DMS 273 treated with DMSO at 0.1 percent for 48 hours (cell line): ENCODE measurements at places on chromosomes 3 and 15.

GRCh38 chr3:14256046-14256445 lies 77.4 kb downstream of the LSM3 start:
- DNase-seq = no peak

DNA sequence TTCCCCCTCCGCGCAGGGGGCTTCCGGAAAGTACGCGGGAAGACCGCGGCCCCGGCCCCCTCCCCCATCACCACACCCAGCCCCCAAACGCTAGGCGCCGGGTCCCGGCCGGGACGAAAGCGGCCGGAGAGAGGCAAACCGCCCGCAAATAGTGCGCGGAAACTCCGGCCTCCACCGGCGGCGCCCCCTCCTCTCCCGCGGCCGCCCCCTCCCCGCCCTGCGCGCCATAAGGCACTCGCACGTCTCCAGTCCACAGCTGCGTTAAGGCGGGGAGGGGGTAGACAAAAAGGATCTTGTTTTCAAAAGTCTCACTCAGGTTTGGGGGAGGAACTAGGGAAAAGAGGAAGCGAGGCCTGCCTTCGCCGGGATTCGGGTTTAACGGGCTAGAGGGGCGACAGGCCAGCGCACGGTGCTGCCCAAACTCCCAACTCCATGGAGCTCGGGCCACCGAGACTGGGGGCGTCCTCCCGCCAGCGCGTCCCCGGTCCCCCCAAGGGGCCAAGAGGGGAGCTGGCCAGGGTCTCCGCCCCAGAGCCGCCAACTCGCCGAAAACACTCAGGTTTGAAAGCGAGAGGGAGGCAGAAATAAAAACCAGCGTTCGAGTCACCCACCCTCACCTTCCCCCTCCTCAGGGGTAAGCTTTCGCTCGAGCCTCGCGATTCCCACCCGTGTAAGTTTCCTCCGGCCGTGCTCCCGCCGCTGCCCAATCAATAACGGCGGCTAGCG lies 1.8 kb downstream of the ANP32A start:
- no peak for DNase-seq

- DNase-seq = no peak
These were observed 200.3 kb downstream of the SLCO3A1 start for GRCh38 chr15:92053753-92054316.

GRCh38 chr3:146416366-146416765 lies 53.0 kb downstream of the PLSCR2 start:
- DNase-seq = no peak

DNA sequence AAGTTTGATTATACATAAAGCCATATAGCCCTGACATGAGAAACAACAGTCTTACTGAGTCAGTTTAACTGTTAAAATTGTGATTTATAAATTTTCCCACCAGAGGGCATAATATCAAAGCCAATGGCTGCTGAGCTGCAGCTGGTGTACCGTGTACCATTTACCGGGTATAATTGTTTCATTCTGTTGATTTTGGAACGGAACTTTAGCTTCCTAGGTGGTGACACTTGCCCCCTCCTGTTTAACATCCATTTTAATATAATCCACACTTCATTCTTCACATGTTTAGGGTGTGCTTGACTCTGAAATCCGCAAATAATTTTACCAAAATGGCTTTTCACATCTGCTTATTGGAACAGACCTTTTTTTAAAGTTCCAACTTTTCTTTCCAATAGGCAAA lies 72.8 kb downstream of the SLC9A9 start:
- no peak for DNase-seq

GRCh38 chr15:67032608-67033007 lies 32.8 kb upstream of the SMAD3 start:
- no peak for DNase-seq

DNA sequence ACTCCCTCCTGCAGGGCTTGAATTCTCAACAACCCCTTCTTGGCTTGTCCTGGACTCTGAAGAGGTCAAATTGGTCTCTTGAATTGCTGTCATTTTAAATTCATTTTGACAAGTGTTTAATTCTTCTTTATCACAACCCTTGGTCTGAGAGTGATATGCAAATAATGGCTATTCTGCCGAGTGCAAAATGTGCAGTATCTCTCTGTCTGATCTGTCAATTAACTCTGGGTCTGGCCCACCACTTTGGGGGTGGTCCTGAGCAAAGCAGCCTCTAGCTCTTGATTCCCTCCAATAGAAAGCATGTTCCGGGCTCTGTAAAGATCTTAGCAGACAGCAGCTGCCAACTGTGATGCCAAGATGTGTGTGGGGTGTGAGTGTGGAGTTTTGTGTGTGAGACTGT lies 2.2 kb upstream of the IGDCC3 start:
- DNase-seq = no peak

GRCh38 chr3:5466065-5466464 lies 278.6 kb downstream of the EDEM1 start:
- DNase-seq = no peak

GRCh38 chr3:9815986-9816385 lies 5.9 kb downstream of the TTLL3 start:
- no peak for DNase-seq

GRCh38 chr3:70531063-70531657 lies 218.7 kb upstream of the MDFIC2 start:
- DNase-seq = no peak

- DNase-seq = no peak
These were observed 465.2 kb upstream of the TPRG1 start for GRCh38 chr3:188706599-188706998.

DNA sequence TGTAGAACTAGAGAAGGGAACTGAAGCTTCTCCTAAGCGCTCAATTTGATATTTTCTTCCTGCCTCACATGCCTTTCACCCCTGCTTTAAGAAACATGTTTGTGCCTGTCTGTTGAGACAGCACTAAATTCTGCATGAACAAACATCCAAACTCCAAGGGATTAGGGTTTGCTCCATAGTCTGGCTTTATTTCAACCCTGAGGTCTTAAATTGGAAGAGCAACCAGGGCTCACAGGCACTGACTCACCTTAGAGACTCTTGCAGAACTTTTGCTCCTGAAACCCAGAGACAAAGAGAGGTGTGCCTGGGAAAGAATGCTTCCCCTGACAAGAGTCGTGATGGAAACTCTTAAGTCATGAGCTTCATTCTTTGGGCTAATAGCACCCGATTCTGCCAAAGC lies 393.9 kb upstream of the MCTP2 start:
- no peak for DNase-seq

DNA sequence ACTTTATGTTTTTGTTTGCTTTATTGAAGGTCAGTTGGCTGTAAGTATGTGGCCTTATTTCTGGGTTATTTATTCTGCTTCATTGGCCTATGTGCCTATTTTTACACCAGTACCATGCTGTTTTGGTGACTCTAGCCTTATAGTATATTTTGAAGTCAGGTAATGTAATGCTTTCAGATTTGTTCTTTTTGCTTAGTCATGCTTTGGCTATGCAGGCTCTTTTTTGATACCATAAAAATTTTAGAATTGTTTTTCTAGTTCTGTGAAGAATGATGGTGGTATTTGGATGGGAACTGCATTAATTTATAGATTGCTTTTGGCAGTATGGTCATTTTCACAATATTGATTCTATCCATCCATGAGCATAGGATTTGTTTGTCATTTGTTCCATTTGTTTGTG lies 63.5 kb upstream of the TTC14 start:
- DNase-seq = no peak

DNA sequence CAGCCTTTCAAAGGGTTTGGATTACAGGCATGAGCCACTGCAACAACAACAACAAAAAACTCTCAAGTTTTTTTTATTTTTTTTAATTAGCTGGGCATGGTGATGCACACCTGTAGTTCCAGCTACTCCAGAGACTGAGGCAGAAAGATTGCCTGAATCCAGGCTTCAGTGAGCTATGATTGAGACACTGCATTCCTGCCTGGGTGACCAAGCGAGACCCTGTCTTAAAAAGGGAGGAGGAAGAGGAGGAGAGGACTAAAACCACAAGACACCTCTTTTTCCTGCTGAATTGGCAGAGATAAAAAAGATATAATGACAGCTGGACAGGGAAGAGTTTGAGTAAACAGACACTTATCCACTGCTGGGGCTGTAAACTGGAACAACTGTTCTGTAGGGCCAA lies 22.7 kb upstream of the CHRNB4 start:
- DNase-seq = no peak

- DNase-seq = no peak
These were observed 115.1 kb downstream of the DNAJB8 start for GRCh38 chr3:128351546-128351945.

GRCh38 chr15:40782609-40783227 lies 12.9 kb downstream of the C15orf62 start:
- DNase-seq = no peak

DNA sequence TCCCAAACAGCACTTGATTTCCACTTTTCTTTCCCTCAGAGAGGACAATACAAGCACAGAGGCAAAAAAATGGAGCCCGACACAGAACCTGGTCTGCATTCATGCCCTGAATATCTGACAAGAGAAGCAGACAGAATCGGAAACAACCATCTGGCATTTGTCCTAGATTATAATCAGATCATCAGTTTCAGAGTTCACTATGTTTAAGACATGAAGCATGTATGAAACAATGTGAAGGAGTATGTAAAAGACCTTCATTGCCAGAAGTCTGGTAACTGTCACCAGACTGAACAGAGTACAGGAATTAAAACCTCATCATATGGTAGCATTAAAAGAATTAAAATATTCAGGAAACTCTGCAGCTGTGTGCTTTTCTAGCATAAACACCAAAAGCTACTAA lies 65.0 kb downstream of the SETD2 start:
- DNase-seq = no peak

GRCh38 chr15:69847625-69848024 lies 250.1 kb downstream of the TLE3 start:
- no peak for DNase-seq

- DNase-seq = peak; percentile 9
These were observed 13.2 kb downstream of the TM4SF4 start for GRCh38 chr3:149487598-149488197.

DNA sequence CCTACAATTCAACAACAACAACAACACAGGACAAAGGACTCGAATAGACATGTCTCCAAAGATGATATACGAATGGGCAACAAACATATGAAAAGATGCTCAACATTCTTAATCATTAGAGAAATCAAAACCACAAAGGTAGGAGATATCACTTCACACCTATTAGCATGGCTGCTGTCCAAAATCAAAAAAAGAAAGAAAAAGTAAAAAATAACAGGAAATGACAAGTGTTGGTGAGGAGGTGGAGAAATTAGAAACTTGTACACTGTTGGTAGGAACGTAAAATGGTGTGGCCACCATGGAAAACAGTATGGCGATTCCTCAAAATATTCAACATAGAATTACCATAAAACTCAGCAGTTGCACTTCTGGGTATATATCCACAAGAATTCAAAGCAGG lies 312.3 kb upstream of the STT3B start:
- no peak for DNase-seq

- no peak for DNase-seq
These were observed 22.7 kb downstream of the CPEB1 start for GRCh38 chr15:82624438-82624837.

- DNase-seq = no peak
These were observed 134.3 kb downstream of the EDEM1 start for GRCh38 chr3:5321666-5322340.

GRCh38 chr3:25744470-25744869 lies 38.8 kb downstream of the NGLY1 start:
- DNase-seq = no peak

- no peak for DNase-seq
These were observed 77.5 kb upstream of the ABI3BP start for GRCh38 chr3:101070799-101071121.

GRCh38 chr3:129254536-129255230 lies 5.3 kb downstream of the COPG1 start:
- no peak for DNase-seq

GRCh38 chr3:118801899-118802298 lies 232.7 kb downstream of the IGSF11 start:
- DNase-seq = no peak

DNA sequence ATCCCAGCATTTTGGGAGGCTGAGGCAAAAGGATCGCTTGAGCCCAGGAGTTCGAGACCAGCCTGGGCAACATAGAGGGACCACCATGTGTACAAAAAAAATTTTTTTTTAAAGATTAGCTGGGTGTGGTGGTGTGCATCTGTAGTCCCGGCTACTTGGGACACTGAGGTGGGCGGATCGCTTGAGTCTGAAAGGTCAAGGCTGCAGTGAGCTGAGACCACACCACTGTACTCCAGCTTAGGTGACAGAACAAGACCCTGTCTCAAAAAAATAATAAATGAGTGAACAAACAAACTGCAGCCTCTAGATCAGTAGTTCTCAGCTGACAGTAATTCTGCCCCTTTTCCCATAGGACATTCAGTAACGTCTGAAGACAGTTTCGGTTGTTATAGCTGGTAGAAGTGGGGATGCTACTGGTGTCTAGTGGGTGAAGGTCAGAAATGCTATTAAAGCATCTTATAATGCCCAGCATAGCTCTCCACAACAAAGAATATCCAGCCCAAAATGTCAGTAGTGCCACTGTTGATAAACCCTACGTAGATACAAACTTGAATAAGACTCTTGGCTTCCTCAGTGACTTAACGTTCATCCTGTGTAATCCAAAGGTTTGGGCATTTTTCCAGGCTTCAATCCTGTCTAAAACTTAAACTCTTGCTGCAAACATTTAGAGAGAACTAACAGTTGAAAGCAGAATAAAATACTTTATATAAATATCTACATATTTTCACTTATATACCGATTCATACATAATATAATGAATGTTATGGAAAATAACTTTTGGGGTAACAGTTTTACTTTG lies 10.6 kb downstream of the SMC4 start:
- DNase-seq = no peak

- no peak for DNase-seq
These were observed 235.7 kb upstream of the ATP10A start for GRCh38 chr15:26098801-26099200.

DNA sequence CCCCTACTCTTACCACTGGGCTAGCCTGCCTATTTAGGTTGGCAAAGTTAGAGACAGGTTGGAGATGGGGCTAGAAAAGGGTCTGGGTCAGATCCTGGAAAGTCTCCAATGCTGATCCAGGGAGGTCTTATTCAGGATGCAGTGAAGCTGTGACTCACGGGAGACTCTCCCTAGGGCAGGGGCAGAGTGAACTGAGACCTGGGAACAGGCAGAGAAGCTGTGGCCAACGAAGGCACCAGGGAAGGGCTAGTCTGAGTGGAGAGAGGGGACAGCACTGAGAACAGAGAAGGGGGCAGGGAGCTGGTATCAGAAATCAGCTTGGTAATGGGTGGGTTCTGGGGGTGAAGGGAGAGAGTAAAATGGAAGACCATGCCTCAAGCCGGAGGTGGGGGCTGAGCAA lies 2.2 kb downstream of the LTF start:
- DNase-seq = no peak

DNA sequence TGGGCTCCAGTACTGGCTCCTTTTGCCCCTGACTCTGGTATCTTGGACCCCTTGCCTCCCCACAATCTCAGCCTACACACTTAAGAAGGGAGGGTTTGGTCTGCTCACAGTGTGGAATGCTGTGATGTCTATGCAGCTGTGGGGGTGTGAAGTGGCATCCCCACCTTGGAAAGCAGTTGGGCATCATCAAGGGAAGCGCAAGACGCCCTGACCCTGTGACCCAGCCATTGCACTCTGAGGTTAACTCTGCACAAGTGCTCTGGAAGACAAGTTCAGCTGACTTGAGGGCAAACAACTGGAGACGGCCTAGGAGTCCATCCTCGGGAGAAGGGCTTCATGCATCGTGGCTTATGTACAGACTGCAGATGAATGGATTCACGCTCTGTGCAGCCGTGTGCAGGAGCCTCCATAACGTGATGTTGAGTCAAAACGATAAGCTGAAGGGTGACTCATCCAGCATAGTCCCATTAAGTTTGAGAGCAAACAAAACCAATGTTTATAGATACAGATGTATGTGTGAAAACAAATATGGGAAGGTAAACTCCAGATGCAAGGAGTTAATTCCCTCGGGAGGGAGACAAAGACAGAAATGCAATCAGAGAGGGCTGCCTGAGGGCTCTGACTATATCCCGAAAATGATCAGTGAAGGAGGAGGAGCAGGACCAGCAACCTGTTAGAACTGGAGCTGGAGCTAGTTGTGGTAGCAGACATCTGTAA lies 86.8 kb downstream of the LSM3 start:
- DNase-seq = no peak
